Parietal lobe (tissue), 2 donors: ENCODE measurements at places on chromosomes 5 and 9. TPM values are rescaled to one million over a fixed set of nuclear protein-coding genes. Genes with fewer than 3 reads are reported as not detected.

The TMEM252 gene
- total RNA-seq = not detected

The KCTD16 gene
- 28.5 TPM for total RNA-seq

The GNAQ gene
- 162 TPM for total RNA-seq

The PHF19 gene
- 11.6 TPM for total RNA-seq

The TMEM174 gene
- not detected for total RNA-seq

The SLC45A2 gene
- total RNA-seq = 2.5 TPM

The GPR150 gene
- total RNA-seq = not detected

The NEUROG1 gene
- total RNA-seq = 1.6 TPM

The ACTBL2 gene
- not detected for total RNA-seq

The OSMR gene
- 1.3 TPM for total RNA-seq

The TAF11L8 gene
- not detected for total RNA-seq

The KCNN2 gene
- 19.1 TPM for total RNA-seq

The ALDOB gene
- not detected for total RNA-seq

The BRD9 gene
- total RNA-seq = 66.7 TPM

The MORN5 gene
- not detected for total RNA-seq

The HMCN2 gene
- total RNA-seq = 0.31 TPM

The OTP gene
- not detected for total RNA-seq

The OLFML2A gene
- total RNA-seq = 1.6 TPM

The ELOVL7 gene
- total RNA-seq = 4.1 TPM

The SLC36A2 gene
- not detected for total RNA-seq

The CDH18 gene
- 12.8 TPM for total RNA-seq

The ANXA6 gene
- 85.4 TPM for total RNA-seq

The FCN1 gene
- 0.31 TPM for total RNA-seq

The TRMO gene
- total RNA-seq = 23.5 TPM

The PCDHGB7 gene
- total RNA-seq = 43.5 TPM

The CSF1R gene
- total RNA-seq = 8.8 TPM

The IFNA13 gene
- not detected for total RNA-seq

The SECISBP2 gene
- total RNA-seq = 171 TPM

The MOB3B gene
- total RNA-seq = 20.7 TPM

The DOLK gene
- 12.2 TPM for total RNA-seq
